ENCODE measurements at places on chromosomes 16 and 17.

DNA sequence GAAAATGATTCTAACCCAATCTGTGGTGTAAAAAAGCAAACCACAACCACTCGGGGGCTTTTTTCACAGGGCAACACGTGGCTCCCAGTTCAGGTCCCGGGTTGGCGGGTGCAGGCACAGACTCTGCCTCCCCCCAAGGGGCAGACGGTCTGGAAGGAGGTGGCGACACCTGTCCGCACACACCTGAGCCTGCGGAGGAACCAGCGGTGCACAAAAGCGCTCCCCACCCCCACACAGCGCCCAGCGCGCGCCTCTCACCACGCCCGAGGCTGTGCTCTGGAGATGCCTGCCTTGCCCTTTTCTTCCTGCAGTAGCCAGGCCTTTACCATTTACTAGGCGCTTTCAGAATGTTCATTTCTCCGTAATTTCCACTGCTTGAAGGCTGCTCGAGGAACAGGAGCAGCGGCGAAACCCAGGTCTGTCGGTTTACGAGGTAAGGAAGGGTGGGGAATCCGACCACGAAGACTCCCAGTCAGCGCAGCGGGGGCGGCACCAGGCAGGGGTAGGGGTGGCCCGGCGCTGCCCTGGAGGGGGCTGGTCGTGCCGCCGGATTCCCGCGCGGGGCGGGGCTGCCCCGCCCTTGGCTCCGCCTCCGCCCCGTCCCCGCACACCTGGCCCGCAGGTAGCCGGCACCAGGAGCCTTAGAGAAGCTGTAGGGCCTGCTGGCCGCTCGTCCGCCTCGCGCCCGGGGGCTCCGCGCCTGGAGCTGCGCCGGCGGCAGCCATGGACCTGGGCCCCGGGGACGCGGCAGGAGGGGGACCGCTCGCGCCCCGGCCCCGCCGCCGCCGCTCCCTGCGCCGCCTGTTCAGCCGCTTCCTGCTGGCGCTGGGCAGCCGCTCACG lies at the start of gene USP43:
TSS of gene USP43 (plus strand) at position 608 of the 842 bp plus-strand sequence. CDS start at position 724, 116 bp downstream.
- DNase-seq, result peak; percentile 17

DNA sequence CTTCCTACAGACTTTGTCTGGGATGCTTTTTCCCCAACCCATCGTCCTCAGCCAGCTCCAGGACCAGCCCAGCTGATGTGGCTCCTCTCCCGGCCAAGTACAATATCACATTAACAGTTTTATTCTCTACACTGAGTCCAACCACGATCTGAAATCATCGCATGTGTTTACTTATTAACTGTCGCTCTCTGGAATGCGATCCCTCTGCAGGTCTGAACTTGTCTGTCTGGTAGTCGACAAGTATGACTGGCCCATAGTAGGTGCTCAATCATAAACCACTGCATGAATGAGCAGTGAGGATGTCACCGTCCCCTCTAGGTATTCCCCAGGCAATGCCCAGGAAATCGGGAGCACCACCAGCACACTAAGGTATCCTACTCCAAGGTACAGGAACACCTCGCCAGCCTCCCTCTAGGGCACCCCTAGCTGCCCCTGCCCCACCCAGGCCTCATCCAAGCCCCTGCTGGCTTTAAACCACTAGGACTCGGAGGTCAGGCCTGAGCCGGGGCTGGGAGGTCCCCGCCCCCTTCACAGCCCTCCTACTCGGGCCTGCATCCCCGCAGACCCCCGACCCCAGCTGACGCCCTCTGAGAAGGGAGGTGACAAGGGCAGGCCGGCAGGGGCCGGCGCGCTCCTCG lies 27.7 kb downstream of the RTN4RL1 start:
- DNase-seq, result no peak

DNA sequence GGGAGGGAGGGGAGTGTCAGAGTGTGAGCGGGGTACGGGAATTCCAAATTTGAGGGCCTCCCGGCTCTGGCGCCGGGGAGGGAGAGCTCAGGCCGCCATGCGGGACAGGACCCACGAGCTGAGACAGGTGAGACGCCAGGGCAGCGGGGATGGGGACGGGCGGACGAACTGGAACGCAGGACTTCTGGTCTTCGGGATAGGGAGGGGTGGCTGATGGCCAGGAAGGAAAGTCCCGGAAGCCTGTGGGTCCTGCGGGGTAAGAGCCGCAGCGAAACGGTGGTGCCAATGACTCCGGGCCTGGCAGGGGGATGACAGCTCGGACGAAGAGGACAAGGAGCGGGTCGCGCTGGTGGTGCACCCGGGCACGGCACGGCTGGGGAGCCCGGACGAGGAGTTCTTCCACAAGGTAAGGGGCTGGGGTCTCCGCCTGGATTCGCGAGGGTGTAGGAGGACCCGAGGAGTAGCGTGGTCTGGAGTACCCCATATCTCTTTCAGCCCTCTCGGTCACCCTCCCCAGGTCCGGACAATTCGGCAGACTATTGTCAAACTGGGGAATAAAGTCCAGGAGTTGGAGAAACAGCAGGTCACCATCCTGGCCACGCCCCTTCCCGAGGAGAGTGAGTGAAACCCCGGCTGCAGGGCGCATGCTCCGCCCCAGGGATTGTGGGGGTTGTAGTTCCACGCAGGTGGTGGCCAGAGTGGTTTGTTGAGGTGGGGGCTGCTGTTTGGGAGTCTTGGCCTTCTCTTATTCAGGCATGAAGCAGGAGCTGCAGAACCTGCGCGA lies 543 bp downstream of the STX4 start:
- DNase-seq, result peak; percentile 90

GRCh38 chr17:83201206-83202001 lies 122.0 kb downstream of the METRNL start:
- peak; percentile 8 for DNase-seq

DNA sequence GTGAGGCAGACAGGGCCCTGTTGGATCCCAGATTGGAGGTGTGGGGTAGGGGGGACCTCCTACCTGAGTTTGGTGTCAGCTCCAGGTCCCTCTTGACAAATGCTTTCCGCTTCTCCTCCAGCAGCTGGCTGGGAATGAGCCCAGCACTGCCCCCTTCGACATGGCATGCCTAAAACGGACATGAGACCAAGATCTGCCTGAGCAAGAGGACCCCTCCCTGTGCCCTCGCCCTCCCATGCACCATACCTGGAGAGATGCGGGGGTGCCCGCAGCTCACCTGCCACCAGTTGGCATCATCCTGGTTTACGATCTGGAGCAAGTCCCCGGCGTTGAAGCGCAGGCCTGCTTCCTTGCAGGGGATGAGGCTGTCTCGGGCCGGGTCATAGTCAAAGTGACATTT lies 26.2 kb downstream of the MPP2 start:
- DNase-seq, result no peak

GRCh38 chr16:55815320-55815719 lies 17.6 kb downstream of the CES1 start:
- DNase-seq, result no peak

DNA sequence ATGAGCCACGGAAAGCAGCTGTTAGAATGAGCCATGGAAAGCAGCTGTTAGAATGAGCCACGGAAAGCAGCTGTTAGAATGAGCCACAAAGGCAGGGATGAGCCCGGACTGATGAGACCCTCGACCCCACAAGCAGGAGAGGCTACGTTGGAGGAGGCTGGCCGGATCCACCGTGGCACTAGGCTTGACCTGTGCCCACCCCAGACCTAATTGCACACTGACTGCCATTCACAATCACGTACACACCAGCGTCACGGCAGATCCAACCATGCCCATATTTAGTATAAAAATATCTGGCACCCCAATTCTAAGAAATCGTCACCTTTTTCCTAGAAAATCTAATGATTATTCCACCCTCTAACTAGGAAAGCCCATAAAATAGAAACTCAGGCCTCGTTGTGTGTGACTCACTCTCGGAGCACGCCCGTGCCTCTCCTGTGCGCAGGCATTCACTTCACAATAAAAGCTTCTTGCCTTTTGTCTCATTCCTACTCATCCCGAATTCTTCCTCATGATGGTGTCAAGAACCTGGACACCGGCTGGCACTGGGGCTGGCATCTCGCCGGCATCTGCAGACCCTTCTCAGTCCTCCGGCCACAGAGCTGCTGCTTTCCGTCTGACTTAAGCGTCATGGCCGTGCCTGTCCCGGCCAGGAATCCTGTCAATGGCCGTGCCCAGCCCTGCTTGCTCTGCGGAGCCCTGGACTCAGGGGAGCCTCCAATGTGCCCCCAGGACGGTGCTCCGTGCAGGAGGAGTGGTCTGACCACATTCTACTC lies 5.5 kb upstream of the SECTM1 start:
- no peak for DNase-seq

DNA sequence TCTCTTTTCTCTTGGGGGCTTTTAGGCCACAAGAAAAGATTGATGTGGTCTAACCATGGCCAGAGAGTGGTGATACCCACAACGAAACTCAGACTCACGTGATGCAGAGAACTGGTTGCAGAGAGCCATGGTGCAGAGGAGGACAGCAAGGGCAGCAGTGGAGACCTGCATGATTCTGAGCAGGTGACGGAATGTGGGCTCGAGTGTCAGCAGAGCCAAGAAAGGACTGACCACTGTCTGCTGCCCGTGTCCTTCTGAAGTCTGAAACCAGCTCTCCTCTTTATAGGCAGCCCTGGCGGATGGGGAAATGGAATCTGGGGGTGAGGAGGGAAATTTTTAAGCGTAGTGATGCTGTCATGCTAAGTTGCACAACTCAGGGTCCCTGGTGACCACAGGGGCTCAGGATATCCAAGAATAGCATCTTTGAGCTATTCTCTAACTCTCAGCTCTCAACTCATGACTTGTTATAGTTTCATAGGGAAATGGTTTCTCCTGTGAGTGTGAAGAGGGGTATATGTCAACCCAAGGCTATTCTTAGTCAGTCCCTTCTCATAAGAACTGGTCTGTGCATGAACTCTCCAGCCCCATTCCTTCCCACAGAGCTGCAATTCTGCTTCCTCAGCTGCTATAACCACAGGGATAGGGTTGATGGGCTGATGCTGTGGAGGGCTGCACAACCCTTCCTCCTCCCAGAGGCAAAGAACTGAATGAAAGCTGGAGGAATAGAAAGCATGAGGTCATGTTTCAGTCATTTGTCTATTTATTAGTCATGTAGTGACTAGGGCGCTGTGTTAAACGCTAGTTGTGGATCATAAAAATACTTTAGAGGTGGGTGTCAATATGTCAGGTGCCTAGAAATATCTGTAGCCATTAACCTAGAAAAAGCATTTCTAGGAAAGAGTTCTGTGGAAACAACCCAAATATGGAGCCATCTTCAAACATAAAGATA lies at the start of gene CCL3:
TSS of gene CCL3 (minus strand) at position 256 of the 949 bp plus-strand sequence. CDS start at position 171, 85 bp downstream.
- no peak for DNase-seq

DNA sequence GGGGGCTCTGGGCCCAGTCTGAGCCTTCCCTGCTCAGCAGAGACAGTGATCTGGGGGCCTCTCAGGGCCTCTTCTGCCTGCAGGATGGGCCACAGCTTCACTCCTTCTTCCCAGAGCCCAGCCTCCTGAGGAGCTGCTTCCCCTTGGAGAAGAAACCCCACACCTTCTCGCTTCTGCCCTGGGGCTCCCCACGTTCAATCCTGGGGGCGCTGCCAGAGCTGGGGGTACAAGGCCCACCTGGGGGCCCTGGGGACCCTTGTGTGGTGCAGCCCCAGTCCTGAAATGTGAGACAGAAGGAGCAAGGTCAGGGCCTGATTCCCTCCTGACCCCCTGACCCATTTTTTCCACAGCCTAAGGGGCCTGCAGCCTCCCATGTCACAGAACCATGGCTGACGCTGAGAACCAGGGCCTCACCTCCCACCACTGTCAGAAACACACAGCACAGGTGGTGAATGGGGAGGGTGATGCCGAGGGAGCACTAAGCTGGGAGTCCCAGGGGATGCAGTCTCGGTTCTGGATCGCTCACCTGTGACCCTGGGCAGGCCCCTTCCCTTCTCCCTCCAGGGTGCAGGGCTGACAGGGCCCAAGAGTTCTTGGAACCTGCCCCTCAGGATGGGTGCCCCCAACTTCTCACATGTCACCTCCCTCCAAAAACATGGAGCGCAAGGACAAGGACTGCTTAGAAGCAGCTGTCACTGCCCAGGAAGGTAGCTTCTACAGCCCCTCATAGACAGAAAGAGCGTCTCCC lies 21.6 kb upstream of the MPO start:
- no peak for DNase-seq

- DNase-seq, result no peak
Observed at GRCh38 chr16:66621973-66622372, 17.5 kb downstream of the CMTM3 start.

- no peak for DNase-seq
Observed at GRCh38 chr16:30677931-30678585, 19.8 kb downstream of the FBRS start.

GRCh38 chr16:14292051-14292825 lies 221.1 kb downstream of the MRTFB start:
- DNase-seq, result no peak

DNA sequence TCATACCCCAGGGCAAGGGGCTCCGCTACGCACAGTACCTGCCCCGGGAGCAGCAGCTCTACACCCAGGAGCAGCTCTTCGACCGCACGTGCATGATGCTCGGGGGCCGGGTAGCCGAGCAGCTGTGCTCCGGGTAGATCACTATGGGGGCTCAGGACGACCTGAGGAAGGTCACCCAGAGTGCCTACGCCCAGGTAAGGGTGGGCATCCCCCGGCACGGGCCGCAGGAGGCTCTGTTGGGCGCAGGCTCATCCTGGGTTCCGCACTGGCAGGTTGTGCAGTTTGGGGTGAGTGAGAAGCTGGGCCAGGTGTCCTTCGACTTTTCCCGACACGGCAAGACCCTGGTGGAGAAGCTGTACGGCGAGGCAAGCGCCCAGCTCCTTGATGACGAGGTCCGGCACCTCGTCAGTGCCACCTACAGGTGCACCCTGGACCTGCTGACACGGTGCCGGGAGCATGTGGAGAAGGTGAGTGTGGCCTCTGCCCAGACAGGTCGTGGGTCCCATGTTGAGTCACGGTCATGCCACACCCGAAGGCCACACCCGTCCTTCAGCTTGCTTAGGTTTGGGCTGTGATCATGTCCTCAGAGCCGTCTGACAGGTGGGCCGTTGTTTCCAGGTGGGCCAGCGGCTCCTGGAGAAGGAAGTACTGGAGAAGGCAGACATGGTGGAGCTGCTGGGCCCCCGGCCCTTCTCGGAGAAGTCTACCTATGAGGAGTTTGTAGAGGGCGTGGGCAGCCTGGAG lies 19.3 kb downstream of the DBNDD1 start:
- DNase-seq, result no peak

DNA sequence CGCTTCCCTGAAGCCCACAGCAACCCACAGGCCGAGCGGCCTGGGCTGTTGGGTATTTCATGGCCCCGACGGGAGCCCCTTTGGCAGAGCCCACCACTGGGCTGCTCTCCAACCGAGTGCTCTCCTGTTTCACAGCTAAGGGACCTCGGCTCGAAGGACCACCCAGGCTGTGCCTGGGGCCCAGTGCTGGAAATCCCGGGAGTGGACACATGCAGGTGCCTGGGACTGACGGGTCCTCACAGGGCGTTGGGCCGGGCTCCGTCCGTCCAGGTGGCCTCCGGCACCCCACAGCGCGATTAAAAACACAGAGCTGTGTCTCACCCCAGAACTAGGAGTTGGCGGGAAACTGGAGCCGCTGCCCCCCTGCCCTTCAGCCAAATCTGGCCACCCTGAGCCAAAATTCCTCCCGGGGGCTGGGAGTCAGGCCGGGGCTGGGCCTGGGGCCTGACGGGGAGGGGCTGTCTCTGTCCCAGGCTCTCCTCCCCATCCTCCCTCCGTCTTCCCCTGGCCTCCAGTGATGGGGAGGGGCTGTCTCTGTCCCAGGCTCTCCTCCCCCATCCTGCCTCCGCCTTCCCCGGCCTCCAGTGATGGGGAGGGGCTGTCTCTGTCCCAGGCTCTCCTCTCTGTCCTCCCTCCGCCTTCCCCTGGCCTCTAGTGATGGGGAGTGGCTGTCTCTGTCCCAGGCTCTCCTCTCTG lies 14.1 kb downstream of the UTS2R start:
- DNase-seq, result no peak

- DNase-seq, result no peak
Observed at GRCh38 chr17:19714542-19715411, 1.6 kb downstream of the SLC47A2 start.

- no peak for DNase-seq
Observed at GRCh38 chr17:82967268-82968032, 112.0 kb upstream of the METRNL start.

- DNase-seq, result no peak
Observed at GRCh38 chr16:22353191-22353919, 21.1 kb downstream of the CDR2 start.
